AG04449 (cell line): ENCODE measurements at places on chromosomes 13 and 19.

- no peak for DNase-seq
Measured at GRCh38 chr19:39253374-39254149, 4.9 kb upstream of the IFNL4 start.

DNA sequence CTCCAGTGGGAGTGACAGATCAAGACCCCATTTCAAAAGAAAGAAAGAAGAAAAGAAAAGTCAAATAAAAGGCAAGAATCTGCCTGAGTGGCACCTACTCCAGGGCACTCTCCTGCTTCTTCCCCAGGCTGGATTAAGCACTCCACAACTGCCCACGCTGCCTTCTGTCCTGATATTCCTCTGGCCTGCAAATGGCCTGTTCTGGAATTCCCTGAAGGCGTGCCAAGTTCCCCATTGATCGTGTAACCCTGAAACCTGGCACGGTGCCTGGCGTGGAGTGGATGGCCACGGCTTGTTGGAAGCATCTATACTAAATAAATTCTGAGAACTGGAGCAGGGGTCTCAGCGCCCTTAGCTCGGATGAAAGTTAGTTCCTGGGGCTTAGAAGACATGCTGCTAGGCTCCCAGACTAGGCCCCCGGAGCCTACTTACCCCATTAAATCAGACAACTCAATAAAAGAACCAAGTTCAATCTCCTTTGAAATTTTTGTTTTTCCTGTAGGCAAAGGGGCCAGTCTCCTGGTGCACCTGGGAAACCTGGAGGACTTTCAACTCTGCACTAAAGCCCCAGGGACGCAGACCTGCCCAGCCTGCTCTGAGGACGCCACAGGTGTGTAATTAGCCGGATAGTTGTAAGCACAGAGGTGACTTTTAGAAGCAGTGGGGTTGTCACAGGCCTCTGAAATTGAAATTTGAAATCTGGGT, 21.9 kb downstream of the ANKRD27 start:
- DNase-seq: no peak

DNA sequence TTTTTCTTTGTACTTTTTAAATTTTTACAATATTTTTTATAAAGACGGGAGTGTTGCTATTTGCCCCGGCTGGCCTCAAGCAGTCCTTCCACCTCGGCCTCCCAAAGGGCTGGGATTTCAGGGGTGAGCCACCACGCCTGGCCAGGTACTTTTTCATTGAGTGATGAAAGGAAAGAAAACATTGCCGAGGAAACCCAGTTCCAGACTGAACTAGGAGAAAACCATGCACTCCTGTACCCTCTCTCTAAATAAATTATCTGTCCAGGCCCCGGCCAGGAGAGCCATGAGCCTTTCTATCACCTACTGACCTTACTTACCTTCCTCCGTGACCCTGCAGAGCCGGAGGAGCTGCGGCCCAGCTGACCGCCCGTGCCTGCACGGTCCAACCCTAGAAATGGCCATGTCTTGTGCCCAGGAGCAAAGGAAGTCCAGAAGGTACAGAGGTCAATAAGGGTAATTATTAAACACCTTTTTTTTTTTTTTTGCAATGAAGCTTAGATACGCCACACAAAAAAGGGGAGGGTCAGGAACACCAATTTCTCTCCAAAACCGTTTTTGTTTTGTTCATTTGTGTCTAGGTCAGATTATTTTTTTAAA, at the start of gene SLC7A9:
TSS of gene SLC7A9 (minus strand) at position 399 of the 597 bp plus-strand sequence. CDS start 1,233 bp downstream, outside the sequence.
- no peak for DNase-seq

- DNase-seq: no peak
Measured at GRCh38 chr19:2524840-2525723, 49.2 kb downstream of the GADD45B start.

DNA sequence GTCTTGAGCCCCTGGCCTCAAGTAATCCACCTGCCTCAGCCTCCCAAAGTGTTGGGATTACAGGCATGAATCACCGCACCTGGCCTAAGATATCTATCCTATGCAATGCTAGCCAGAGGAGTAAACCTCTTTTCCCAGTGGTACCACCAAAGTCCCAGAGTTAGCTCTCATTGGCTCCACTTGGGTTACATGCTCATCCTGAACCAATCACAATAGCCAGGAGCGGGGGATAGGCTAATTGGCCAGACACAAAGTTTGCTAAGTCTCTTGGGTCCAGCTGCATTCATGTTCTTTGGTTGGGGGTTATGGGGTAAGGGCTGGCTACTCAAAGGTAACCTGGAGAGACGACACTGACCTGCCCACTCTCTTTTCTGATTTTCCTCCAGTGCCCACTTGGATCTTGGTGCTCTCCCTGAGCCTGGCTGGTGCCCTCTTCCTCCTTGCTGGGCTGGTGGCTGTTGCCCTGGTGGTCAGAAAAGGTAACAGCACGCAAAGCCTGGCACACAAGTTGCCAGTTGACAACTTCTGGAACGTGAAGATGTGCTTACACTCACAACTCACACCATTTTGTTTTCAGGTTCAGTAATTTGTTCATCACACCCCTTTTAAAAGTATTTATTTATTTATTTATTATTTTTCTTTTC, 7.8 kb downstream of the C19orf38 start:
- DNase-seq: no peak

GRCh38 chr13:78978381-78978998, 319.5 kb upstream of the OBI1 start:
- DNase-seq: peak; percentile 7

DNA sequence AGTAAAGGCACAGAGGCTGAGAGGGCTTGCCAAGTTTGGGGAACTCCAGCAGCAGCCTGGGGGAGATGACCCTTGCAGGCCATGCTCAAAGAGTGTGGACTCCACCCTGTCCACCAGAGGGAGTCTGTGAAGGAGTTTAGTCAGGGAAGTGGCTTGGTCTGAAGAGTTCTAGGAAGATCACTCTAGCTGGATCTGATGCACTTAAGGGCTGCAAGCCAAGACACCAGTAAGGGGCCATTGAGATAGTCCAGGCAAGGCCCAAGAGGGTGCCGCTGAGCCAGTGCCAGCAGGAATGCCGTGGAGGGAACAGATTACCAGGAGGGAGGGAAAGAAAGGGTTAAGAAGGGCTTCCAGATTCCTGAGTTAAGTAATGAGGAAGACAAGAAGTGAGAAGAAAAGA, 68.7 kb downstream of the ZAR1L start:
- DNase-seq: no peak

DNA sequence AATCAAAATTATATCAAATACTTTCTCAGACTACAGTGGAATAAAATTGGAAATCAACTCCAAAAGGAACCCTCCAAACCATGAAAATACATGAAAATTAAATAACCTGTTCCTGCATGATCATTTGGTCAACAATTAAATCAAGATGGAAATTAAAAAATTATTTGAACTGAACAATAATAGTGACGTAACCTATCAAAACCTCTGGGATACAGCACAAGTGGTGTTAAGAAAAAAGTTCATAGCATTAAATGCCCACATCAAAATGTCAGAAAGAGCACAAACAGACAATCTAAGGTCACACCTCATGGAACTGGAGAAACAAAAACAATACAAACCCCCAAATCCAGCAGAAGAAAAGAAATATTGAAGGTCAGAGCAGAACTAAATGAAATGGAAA, 1460.7 kb downstream of the OLFM4 start:
- DNase-seq: no peak

DNA sequence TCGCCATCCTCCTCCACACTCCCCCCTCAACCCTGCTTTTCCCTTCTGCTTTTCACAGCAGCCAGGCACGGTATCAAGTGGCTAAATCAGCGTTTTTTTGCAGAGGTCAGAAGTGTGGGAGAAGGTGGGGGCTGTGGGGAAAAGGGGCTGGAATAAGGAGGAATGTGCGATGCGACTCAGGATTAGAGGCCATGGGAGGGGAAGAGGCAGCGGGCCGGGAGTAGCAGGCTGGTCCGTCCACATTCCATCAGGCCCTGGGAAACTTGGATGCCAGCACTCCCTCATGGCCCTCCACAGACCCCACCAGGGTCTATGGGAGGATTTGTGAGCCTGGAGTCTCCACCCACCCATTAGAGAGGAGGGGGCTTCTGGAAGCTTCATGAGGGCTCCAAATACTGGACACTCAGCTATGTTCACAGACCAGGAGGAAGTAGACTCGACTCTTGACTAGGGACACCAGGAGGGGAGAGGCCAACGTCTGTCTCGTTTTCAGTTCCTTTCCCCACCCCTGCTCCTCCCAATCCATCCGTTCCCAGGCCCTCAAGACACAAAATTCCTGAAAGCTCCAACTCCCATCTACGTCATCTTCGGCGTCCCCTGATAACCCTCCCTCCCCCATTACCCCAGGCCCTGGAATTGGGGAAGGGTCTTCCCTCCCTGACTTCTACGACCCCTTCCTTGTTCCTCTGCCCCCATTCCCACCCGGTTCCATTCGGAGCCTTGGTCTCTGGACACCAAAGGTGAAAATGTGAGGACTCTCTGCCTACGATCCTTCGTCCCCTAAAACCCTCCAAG, 3.3 kb upstream of the KCNC3 start:
- DNase-seq: no peak

DNA sequence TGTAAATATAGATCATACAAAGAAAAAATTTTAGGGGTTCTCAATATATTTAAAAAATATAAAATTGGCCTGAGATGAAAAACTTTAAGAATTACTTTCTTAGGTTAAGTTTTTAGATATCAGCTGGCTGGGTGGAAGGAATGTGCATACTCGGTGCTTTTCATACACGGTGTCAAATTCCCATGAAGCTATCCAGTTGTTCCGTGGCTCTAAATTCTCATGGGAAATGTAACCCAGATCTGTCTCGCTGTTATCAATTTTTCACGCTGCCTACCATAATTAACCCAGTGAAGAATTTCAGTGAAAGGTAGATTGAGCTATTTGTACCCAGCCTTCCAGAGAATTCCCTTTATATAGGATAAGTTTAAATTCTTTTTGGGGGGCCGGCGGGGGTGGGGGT, 11.6 kb upstream of the ZNF835 start:
- DNase-seq: no peak

DNA sequence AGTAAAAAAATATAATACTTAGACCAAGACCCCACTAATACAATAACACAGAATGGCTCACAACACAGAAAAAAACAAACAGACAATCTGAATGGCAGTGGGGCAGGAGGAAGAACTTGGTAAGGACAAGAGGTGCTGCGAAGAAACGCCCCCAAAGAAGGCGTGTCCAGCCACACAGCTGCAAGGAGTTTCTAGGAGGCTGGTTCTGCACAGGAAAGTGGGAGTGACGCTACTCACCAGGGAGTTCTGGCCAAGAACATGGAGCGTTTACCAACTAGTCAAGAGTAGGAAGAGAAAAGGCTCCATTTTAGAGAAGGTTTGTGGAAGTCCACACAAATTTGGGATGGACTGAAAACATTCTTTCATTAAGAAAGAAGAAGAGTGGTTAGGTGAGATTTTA, 95.3 kb upstream of the SLC15A1 start:
- no peak for DNase-seq

GRCh38 chr13:51297556-51297955, 41.9 kb upstream of the SERPINE3 start:
- DNase-seq: no peak

GRCh38 chr13:73715114-73715910, 418.9 kb downstream of the KLF12 start:
- DNase-seq: no peak

DNA sequence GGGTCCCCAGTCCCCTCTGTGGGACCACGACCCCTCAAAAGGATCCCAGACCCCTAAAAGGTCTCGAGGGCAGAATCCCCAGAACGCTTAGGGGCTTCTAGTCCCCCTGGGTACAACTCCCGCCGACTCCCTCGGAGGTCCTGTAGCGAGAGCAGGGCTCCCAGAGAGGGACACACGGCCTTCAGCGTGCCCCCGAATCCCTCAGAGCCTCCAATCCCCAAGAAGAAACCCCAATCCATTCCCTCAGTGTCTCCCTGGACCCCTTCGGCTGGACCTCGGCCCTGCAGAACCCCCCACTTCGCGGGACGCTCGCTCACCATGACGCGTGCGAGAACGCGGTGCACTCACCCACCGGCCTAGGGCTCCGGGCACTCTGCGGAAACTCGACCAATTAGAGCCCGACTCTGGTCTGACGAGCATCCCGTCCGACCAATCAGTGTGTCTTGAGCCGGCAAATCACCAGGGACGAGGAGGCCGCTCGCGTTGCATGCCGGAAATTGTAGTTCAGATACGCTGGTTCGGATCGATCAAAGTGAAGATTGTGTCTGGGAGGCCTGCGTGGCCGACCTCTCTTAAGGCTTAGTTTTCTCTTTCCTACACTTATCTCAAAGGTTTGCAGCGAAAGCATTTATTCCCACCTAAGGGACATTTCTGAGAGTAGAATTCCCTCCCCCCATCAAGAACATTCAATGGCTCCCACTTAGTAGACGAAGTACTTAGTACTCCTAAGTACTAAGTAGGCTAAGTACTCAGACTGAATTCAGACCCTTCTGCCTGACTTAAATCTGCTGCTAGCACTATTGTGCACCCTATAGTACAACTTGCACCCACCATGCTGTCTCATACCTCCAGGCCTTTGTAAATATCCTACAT, at the start of gene TMEM161A:
TSS of gene TMEM161A (minus strand) at position 370 of the 873 bp plus-strand sequence. CDS start at position 320, 50 bp downstream.
- peak; percentile 96 for DNase-seq

DNA sequence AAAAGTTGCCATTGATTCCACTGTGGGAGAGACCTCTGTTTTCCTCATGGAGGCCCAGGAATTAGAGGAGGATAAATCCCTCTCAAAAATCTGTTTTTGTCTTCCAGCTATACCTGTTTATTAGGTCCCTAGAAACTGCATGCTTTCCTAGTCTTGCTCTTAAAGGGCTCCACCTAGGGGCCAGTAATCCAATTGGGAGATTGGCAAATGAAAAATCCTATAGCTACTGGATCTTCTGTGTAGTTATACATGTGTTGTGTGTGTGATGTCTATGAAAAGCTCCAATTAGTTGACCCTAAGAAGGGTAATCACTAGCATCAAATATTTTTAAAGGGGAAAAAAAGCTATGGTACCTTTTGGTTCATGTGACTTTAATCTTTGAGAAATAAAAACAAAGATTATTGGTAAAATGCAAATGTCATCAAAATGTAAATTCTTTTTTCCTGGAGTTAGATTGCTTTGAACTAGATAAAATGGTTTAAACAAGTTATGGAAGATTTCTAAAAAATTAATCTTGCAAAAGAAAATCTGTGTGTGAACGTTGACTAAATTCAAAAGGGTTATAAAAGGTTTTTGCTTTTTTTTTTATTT, 63.4 kb upstream of the C1QTNF9B start:
- no peak for DNase-seq

GRCh38 chr13:99416411-99417121, 84.7 kb upstream of the TM9SF2 start:
- no peak for DNase-seq

DNA sequence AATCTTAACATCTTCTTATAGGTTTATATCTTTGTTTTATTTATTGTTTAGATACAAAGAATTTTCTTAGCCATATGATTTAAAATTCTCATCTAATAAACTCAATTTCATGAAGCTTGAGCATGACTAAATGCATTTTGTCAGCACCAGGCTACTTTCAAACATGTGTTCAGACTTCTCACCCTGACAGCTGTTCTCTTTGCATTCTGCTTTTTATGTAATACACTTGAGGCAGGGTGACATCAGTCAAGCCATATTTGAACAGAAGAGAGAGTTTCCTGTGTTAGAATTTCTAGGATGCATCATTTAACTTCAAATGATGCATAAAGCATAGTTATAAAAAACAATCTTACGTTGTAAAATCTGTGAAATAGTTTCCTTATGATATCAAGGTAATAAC, 1295.1 kb upstream of the PCDH20 start:
- no peak for DNase-seq
